ENCODE measurements at places on chromosomes 3 and 15.

DNA sequence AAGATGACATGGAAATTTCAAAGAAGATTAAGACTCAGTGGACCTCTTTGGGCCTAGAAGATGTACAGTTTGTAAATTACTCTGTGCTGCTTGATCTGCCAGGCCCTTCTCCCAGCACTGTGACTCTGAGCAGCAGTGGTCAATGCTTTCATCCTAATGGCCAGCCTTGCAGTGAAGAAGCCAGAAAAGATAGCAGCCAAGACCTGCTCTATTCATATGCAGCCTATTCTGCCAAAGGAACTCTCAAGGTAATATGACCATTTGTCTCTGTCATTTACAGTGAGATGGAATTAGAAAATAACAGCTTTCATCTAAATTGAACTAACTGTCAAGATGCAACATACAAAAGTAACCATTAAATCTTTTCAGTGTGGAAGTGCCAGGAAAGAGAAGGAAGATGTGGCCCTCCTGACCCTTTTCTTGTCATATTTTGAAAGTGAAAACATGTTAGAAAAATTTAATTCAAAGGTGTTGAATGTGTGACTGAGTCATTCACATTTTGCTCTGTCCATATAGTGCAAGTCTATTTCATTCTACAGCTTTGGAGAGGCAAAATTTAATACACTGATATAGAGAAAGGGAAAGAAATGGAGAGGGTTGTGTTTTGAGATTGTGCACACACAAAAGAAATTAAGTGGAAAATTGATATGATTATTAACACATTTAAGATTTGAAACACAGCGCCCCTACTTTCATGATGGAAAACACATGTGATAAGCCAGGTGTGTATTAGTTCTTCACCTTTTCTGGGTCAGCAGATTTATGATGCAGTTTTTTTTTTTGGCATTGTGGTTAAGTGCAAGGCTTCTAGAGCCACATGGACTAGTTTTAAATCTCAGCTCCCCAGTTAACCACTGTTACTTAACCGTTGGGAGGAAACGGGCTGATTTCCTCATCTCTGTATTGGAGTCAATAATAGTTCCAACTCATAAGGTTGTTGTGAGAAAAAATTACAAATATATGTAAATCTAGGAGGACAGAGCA, 375.1 kb downstream of the NAALADL2 start:
- no peak for DNase-seq

GRCh38 chr3:31165399-31165860, 271.0 kb upstream of the GADL1 start:
- peak; percentile 34 for DNase-seq

- DNase-seq, result no peak
Measured at GRCh38 chr15:36777926-36778325, 198.5 kb downstream of the CDIN1 start.

- no peak for DNase-seq
Measured at GRCh38 chr15:100788418-100789105, 91.1 kb upstream of the ALDH1A3 start.

DNA sequence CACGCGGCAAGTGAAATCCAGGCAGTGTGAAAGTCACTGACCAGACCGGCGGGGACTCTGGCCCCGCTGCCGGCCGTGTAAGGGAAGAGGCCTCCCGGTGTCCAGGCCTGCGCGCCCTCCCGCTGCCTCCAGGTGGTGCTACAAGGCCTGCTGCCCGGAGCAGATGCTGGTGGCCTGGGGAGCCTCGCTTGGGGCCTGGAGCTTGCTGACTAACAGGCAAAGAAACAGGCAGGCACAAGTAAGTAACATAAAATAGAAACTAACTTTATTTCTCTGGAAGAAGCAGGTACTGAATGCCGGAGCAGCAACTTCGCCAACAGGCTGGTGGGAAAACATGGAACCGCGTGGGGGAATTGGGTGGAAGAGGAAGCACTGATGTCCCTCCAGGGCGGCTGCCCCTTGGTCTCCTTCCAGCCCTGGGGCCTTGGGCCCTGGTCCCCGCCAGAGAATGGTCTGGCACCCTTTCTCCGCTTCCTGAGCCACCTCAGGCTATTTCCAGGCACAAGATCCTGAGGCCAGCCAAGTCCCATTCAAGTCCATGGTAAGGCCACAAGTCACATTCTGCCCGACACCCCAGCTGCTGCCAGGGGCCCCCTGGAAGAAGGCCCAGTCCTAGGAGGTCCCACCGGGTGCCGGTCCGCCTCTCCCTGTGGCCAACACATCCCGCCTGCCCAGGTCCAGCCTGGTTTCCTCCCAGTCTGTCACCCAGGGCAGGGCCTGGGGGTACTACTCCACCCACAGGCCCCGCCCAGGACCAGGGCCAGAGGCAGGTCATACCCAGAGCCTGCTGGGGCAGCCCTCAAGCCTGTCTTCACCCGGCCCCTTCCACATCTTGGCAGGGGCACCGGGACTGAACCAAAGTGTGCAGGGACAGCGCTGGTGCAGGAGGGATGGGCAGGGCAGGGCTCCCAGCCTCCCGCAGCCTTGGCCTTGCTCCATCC, 45.0 kb downstream of the TNK2 start:
- DNase-seq, result peak; percentile 83

- DNase-seq, result no peak
Measured at GRCh38 chr15:77104155-77104554, 33.2 kb upstream of the TSPAN3 start.

DNA sequence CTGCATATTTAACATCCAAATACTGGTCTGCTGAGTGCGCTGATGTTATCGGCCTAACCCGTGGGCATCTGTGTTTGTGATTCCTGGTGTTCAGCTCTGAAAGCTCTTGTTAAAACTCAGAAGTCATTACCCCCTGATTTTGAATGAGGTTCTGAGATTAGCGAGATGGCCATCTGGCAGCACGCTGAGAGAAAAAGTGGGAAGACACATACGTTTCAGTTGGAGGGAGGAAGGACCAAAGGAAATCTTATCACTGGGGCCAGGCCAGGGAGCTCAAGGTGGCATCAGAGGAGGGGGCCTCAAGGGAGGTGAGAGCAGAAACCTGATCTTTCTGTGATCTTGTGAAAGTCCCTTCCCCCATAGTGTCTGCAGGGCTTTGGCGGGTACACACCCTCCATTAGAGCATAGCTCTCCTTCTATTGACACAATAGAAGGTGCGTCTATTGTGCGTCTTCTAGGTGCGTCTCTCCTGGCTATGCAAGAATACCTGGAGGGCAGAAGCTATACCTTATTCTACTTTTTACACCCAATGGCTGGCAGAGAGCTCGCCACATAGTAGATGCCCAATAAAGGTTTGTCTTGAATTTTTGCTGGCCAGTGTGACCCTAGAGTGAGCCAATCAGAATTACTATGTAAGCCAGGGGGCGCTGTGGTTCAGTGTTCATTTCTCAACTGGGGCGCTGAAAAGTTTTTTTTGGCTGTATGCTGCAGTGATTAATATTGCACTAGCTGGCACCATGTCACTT, 182.4 kb downstream of the SHQ1 start:
- peak; percentile 55 for DNase-seq

DNA sequence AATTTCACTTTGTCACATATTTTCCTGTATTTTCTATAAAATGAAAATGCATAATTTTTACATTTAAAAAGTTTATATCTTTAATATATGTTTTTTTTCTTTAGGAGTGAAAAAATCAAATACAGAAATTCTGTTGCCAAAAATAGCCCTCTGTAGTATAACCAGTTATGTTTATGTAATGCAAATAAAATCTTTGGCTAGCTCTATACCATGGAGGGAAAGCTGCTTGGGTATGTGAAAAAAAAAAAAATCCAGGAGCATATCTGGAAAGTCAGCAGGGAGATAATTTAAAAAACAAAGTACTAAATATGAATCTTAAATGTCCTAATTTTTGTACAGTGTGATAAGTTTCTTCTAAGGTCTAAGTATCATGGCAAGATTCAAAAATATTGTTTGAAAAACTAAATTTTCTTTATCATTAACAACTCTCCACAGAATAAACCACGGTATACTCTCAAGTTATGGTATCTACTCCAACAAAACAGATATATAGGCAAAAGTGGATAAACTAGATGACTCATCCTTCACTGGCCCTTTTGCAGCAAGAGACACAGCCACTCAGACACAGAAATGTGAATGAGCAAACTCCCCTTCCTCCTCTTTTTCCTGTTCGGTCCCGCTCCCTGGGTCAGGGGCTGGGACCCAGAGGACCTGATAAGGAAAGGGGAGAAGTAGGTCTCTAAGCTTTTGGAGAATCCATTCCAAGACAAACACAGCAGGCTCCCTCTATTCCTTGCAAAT, 66.6 kb downstream of the PDZRN3 start:
- DNase-seq, result no peak

GRCh38 chr15:69522361-69522760, 69.7 kb downstream of the RPLP1 start:
- DNase-seq, result no peak

GRCh38 chr3:86147119-86147518, 843.8 kb downstream of the VGLL3 start:
- DNase-seq, result no peak

DNA sequence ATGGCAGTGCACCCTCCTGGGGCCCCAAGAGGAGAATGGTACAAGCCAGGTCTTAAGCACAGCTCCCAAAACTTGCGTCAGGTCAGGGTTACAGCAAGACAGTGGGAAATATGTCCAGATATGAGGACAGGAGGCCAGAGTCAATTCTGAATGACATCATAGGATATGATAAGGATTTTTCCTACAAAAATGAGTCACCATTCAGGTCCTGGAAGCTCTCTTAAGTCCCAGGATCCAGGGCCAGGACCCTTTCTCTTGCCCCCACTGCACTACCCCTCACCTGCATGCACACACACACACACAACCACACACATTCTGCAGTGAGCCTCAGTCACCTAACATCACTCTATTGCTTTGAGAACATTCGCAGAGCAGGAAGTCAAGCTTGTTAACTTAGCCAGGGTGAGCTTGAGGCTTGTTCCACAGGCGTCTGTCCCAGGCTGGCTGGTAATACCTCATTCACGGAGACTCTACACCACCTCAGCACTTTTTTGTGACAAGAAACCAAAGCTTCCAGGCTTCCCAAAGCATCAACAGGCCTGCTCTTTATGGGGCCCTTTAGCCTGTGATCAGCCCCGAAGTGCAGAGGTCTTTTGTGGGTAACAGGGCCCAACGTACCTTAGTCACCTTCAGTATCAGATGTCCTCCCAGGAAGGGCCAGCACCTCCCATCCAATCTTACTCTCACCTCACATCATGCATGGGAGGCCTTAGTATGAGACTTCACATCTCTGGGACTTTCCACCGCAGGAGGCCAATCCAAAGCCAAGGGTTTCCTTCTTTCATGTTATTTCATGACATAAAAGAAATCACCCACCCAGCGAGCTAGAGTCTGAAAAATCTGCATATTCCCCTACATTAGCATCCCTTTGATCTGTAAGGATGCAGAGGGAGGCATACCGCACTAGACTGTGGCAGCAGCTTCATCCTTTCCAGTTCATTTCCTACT, 74.0 kb upstream of the LIPC start:
- no peak for DNase-seq

GRCh38 chr15:80578206-80578595, 116.9 kb upstream of the ABHD17C start:
- DNase-seq, result no peak

DNA sequence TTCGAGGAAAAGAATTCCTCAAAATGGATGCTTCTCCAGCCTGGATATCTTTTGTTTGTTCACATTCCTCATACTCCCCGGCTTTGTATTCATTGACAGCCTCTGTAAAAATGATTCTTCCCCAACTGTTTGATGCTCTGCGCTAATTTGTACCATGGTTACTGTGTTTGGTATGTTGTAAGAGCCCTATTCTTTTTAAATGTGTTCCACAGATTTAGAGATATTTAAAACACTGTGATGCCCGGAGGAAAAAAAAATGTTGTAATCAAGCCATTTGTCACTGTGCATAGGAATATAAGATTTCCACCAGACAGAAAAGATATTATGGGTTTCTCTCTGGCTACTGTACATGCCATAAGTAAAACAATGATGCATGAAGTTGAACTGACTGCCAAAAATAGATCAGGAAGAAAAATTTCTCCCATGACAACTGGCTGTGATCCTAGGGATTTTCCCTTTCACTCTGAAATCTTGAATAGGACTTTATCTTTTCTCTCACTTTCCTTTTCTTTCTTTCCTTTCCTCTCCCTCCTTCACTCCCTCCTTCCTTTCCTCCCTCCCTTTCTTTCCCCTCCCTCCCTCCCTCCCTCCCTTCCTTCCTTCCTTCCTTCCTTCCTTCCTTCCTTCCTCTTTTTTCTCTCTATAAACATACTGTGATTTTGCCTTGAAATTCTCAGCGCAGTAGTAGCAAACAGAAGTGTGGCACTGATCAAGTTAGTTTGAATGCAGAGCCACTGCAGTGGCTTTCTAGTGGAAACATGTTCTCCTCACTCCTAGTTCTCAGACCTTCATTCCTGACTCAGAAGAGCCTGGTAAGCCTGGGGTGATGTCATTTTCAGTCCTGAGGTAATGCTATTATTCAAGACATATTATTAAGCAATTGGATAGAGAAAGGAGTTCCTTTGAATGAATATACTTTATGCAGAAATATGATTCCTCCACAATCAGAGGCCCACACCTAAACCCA, 254.9 kb upstream of the TBL1XR1 start:
- peak; percentile 59 for DNase-seq

- DNase-seq, result no peak
Measured at GRCh38 chr3:191210032-191210431, 11.0 kb downstream of the OSTN start.

DNA sequence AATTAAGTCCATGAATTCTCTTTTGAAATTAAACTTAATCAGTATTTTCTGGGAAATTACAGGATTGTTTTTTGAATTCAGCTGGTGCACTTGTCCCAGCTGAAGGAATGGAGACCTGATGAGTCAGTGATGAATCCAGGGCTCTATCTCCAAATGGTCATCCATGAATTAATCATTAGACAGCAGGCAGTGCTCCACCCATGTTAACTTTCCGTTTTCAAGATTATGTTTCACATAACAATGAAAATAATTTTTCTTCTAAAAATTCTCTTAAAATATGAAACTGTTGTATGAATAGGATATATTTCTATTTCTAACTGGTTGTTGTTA, 13.9 kb upstream of the PAQR9 start:
- DNase-seq, result peak; percentile 59

DNA sequence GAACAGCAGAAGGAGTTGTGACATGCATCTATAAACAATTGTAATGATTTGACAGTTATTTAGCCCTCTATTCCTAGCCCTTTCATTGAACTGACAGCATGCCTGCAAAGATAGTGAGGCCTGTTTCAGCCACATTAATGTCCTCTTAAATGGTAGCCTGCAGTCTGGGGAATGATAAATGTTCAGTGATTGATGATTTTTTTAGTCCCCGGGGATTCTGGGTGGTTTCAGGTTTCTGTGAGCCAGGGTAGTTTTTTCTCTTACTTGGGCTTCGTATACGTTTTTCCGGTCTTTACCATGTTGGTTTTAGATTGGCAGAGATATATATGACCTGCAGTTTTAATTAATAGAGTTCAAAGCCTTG, 172.0 kb downstream of the TCF12 start:
- no peak for DNase-seq
